ENCODE measurements at places on chromosomes 6 and 20. TPM values are rescaled to one million over a fixed set of nuclear protein-coding genes. Genes with fewer than 3 reads are reported as not detected.

DNA sequence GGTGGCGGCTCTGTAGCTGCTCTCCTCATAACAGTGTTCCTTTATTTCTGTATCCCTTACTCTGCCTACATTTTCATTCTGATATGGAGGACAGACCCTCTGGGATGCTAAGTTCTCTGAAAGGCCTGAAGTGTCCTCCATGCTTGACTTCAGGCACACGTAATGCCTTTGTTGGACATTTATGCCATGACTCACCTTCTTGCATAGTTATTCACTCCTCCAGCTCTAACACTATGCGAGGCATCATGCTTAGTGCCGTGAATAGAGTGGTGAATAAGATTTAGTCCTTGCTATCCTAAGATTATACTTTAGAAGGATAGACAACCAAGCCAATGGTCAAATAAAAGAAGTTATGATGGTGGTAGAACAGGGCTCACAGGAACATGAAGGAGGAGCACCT is 760.9 kb upstream of the FLRT3 start:
- no peak for DNase-seq

- DNase-seq: no peak
These were observed 36.7 kb upstream of the PTPRK start for GRCh38 chr6:128557081-128557480.

GRCh38 chr6:73791336-73791735 is 95.3 kb downstream of the CD109 start:
- DNase-seq: no peak

GRCh38 chr6:24195836-24196597 is 70.0 kb downstream of the NRSN1 start:
- no peak for DNase-seq

DNA sequence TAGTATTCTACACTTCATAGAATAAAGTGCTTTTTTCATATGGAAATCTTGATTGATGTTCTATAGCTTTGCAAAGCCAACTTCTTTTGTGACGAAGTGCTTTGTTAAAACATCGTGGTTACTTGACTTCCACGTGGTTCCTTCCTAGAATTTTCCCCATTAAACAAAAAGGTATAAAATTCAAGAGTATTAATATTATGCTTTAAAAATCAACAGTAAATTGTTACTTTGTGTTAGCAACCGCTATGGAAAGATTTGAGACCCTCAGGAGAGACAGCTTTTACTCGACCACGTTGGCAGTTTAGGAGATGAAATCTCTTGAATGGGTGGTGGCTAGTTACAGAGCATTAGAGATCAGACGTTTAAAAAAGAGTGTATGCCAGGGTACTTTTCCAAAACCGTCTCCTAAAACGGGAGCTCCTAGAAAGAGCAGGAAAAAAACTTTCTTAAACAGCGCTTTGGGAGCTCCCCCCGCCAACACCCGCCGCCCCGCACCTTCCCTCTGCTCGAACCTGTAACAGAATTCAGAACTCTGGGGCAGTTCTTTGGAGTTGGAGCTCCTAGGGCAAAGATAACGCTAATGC is 920 bp downstream of the GJA1 start:
- no peak for DNase-seq

GRCh38 chr6:134647861-134648260 is 302.0 kb downstream of the ALDH8A1 start:
- no peak for DNase-seq

DNA sequence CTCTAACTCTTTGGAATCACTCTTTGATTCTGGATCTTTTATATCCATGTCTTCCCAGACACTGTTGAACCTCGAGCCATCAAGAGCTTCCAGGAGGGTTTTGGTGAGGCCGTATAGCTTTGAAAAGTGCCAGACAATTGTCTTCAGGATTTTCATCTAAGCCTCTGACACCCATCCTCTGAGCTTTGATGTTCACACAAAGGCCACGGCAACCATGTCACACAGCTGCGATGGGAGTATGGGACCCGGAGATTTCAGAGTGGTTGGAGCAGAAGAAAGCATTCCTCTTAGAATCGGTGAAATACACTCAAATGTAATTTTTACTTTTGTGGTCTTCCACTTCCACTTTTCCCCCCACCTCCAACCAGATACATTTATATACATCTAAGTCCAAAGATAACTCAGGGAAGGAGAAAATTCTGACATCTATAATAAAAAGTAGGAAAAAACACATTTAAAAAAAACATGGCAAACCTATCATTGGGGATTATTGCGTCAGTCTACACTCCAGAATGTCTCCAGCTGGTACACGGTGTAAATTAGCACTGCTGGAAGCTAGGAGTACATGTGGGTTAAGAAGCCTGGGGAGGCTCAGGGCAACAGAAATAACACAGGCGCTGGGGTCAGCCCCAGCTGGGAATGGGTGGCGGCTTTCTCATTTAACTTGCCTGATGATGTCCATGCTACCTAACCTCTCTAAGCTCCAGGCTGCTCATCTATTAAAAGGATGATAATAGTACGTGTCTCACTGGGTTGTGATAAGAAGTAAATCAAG is 92.7 kb downstream of the LY86 start:
- no peak for DNase-seq

- DNase-seq: no peak
These were observed 191.1 kb downstream of the EYA4 start for GRCh38 chr6:133432021-133432989.

GRCh38 chr6:31131595-31131994 is 7.3 kb downstream of the PSORS1C2 start:
- no peak for DNase-seq

DNA sequence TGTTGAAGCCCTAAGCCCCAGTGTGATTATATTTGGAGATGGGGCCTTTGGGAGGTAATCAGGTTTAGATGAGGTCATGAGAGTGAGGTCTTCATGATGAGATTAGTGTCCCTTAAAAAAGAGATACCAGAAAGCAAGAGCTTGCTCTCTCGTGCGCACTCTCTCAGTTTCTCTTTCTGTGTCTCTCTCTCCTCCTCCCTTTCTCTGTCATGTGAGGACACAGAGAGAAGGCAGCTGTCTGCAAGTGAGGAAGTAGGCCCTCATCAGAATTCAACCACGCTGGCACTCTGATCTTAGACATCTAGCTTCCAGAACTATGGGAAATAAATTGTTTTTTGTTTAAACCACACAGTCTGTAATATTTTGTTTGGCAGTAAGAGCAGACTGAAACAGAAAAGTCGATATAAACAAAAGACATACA is 180.5 kb downstream of the IBTK start:
- no peak for DNase-seq

- no peak for DNase-seq
These were observed 45.6 kb upstream of the SLC9A8 start for GRCh38 chr20:49766979-49767521.

DNA sequence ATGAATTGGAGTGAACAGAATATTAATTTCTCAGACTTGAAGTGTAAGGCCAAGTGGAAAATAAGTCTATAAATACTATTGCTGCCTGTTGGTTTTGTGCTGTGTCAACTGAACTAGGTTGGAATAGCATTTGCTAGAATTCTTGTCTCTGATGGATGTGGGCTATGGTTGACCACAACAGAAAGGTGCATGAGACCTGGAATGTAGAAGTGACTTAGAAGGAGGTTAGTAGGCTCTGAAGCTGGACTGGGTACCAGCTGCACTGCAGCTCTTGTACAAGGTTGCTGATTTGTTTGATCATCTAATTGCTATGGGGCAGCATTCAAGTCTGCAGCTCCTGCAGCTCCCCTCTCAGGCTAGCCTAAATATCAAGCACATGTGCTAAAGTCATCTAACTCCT is 479.0 kb upstream of the NRSN1 start:
- no peak for DNase-seq

GRCh38 chr6:122365775-122366403 is 33.6 kb upstream of the HSF2 start:
- no peak for DNase-seq

DNA sequence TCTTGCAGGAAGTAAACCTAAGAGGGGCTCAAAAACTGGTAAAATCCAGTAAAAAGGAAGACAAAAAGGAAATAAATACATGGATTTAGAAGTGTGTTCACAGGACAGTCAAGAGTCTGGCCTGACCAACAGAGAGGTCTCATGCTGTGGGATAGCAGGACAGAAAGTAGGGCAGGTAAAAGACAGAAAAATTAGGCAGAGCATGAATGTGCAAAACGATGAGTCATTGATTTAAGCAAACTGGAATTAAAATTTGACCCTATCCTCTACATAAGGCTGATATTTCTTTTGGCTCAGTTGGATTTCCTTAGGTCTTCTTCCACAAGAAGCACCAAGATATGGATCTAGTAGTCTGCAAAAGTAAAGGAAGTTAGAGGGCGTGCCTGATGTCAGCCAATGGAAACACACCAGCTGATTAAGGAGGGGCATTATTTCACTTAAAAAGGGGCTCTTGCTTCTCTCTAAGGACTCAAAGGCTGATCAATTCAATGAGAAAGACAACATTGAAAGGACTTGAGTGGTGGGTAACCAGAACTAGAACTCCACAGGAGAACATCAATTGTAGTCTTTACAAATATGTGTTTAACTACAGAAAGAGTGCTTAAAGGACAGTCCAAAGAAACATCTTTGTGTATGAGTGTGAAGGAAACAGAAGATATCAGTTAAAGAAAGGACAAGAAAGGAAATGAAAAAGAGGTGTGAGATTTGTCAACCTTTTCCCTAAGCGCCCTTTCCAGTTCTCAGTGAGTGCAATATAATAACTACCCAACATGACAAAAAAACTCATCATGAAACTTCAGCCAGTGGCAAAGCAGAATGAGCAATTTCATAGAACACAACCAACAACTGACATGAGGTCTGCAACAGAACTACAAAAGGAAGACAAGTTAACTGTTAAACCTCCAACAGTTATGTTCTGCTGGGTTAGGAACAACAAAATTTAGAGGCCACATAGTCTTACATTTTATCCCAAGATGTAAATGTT is 19.4 kb upstream of the MYB start:
- DNase-seq: no peak

GRCh38 chr6:42260972-42261371 is 43.3 kb upstream of the MRPS10 start:
- peak; percentile 22 for DNase-seq

GRCh38 chr6:169590376-169590939 is 111.4 kb downstream of the WDR27 start:
- no peak for DNase-seq

DNA sequence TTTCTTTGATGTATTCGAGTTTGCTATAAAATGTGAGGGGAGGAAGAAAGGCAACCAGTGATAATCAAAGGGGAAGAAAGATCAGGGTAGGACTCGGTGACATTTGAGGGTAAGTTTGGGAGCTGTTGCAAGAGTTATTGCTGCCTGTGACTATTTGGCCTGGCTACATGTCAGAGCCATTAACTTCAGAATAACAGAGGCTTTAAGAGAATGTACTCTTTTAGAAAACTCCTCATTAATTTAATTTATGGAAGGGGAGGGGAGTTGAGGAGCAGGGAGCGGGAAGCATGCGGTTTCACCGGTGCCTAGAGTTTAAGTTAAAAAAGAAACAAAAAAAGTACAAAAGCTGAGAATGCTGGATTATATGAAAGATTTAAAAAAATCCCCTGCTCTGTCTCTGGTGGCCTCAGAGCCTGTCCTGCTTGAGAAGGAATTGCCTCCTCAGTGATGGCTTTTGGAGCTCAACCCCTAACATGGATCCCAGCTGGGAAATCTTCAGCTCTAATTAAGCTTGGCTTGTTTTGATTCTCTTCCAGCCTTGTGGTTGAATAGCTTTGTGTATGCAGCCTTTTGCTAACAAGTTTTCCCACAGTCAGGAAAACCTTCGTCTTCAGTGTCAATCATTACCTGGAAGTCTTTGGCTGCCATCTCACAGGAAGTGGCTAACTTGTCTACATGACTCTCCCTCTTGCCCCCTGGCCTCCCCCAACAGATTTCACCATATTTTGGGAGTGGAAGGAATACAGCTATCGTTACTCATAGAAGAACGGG is 238.2 kb downstream of the SOX4 start:
- DNase-seq: no peak

DNA sequence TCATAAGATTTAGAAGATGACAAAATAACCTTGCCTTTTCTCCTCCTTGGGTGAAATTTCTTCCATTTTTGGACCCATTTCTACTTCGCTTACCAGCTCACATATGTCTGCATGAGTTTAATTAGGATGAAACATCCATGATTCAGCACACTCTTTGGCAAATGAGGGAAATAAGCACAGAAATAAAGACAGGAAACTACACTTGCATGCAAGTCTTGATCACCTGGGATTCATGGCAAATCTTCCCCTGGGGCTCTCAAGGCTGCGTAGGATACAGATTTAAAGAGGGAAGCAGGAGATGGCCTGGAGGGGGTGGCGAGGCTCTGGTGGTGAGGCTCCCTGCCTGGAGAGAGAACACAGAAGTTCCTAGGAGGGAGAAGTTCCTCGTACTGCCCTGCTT is 147.8 kb downstream of the EDN3 start:
- DNase-seq: no peak

DNA sequence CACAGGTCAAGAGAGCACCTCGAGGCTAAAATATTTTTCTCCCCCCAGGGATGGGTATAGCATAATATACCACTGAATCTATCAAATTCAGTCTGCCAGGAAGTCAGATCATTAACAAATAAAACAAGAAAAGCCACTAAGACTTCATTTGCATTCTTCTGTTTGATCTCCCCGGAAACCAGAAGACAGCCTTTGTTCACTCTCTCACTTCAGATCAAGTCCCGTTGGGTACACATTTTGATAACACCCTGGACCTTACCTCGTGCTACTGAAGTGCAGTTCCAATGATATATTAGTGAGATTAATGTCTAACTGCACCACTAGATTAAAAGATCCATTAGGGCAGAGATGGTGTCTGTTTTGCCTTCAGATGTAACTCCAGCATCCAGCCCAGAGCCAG is 157.7 kb upstream of the B3GAT2 start:
- DNase-seq: no peak

DNA sequence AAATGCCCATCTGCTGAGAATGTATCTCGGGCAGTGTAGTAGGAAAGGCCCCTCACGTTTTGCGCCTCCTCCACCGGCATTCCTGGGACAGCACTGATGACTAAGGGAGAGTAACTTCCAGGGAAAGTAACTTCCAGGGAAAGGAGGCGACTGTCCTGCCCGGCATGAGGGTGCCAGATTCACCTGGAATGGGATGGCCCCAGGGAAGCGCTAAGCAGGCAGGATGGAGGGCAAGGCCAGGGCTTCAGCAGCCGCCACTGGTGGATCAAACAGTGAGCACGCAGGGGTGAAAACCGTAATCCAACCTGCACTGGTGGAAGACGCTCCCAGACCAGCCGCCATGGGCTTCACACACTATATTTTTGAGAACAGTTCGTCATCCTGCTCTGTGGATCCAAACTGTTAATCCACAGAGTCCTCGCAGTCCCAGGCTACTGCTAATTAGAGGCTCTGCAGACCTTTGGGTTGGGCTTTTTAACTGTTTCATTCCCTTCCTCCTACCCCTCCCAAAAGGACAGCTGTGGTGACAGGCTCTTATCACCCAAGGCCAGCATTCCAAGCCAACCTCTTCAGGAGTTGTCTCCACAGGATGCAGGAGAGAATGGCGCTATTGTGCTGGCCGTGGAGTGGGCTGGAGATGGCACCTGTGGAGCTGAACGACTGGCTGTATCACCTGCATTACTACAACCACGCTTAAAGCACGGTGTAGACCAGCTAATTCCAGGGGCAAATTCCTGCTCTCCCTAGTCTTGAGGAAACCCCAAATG is 178.9 kb downstream of the DLL1 start:
- DNase-seq: peak; percentile 7

- DNase-seq: no peak
These were observed 60.6 kb upstream of the NT5E start for GRCh38 chr6:85389151-85389797.

Gene KIFC1
- not detected for total RNA-seq

Gene PPP1R11
- total RNA-seq: 34.3 TPM

Gene ZNF391
- total RNA-seq: 3.1 TPM

Gene DEFB124
- not detected for total RNA-seq

Gene TRIM15
- total RNA-seq: not detected

Gene PGBD1
- 0.66 TPM for total RNA-seq

Gene FOXF2
- not detected for total RNA-seq

Data from body of pancreas (tissue), 4 donors.